CD4-positive, alpha-beta T cell (primary cell): ENCODE measurements at places on chromosomes 6 and 20.

GRCh38 chr6:105986998-105987397 is 99.1 kb upstream of the PRDM1 start:
- DNase-seq = no peak

- no peak for DNase-seq
These were observed 101.4 kb downstream of the PACRG start for GRCh38 chr6:162829013-162829742.

- no peak for DNase-seq
These were observed 36.4 kb downstream of the HLA-DPB1 start for GRCh38 chr6:33112148-33112547.

- DNase-seq = no peak
These were observed 127.4 kb upstream of the GRIK2 start for GRCh38 chr6:101266063-101266462.

DNA sequence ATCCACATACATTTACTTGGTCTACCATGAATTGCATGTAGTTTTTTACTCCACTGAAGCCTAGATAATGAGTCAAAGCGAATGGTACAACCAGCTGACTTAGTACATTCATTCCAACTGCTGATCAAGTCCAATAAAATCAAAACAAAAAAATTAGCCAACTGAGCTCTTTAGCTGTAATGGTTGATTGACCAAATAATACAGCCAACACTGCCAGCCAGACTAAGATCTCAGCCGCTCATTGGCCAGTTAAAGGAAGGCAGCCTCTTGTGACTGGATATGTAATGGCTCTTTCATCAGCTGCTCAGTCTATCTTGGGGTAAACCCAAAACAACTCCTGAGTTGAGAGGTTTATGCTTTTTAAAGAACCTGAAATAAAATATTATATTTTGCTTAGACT is 204.3 kb upstream of the RSPO3 start:
- DNase-seq = no peak

- DNase-seq = no peak
These were observed 12.3 kb downstream of the DYNLT2 start for GRCh38 chr6:169738976-169739529.

- no peak for DNase-seq
These were observed 2.4 kb upstream of the GNMT start for GRCh38 chr6:42958125-42958524.

DNA sequence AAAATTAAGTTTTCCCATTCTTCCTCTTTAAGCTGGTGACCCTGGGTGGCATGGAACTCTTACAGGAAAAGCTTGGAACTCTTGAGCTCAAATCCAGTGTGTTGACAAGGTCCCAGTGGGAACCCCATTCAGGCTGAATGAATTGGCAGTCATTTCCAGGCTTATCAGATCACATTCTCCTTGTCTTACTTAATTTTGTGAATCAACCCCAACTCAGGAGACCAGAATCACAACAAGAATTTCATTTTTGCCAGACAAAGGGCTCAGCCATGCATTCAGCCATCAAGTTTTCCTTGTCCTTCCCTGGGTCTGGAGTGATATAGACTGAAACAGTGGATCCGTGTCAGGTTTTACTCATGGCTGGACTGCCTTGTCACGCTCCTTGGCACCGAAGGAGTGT is 92.1 kb upstream of the EEF1E1 start:
- no peak for DNase-seq

- peak; percentile 8 for DNase-seq
These were observed 381 bp downstream of the MAP3K7 start for GRCh38 chr6:90586546-90586835.

DNA sequence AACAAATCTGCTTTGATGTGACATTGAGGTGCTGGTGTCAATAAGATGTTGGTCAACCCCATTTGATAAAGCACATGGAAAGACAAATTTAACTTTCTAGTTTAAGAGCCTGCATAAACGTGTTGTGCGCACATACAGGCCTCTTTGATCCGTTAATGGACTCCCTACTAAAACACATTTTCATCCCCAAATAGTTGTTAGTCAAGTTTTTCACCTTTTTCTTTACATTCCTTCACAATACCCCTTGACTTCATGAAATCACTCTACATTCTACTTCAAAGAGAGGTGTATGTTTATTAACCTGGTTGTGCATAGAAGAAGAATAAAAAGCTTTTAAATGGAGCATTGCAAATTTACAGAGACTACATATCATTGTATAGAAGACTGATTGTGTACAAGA is 180.3 kb downstream of the HDGFL1 start:
- no peak for DNase-seq

DNA sequence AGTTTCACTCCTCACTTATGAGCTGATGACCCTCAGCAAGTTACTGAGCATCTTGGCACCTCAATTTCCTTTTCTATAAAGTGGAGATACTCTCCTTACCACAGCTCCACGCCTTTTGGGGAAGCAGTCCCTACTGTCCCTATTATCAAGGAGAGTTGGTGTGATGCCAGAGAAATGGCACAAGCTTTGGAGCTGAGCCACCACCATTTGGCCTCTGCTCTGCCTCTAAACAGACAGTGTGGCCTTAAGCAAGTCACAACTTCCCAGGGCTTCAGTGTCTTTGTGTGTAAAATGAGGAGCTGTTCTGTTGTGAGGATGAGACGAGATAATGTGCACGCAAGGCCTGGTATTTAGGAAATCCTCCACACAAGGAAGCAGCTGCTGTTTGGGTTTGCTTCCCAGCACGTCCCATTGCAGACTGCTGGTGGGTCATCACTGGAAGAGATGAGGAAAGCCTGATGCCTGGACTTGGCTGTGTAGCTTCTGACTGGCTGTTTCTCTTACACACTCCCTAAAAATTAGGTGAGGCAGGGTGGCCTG is 18.5 kb downstream of the NSFL1C start:
- DNase-seq = no peak

GRCh38 chr20:24033151-24033550 is 44.6 kb upstream of the GGTLC1 start:
- no peak for DNase-seq

- DNase-seq = no peak
These were observed 140.8 kb downstream of the SLC16A10 start for GRCh38 chr6:111228094-111228493.

GRCh38 chr20:444862-445426 is 17.4 kb downstream of the TBC1D20 start:
- DNase-seq = no peak

DNA sequence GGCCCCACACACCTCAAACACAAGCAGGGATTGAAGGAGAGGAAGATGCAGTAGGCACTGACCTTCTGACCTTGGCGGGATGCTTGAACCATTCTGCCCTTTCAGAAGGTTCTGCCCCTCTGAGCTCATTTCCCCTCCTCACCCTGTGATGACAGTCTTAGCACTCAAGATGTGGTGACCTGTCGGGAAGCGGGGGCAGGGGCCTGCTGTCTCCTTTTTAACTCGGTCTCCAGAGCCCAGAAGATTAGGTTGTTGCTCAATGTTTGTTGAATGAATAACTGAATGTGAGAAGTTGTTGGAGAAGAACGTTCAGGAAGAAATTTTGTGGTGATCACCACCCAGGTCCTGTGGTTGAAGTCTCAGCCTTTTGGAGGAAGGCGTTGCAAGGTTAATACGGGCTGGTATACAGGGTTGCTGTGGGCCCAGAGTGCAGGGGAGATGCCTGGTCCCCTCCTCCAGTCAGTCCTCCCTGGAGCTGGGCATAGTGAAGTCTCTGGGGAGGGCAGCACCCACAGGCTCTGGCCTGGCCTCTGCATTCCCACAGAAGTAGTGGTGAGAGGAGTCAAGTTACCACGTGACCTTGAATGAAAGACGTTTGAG is 49.7 kb upstream of the FUCA2 start:
- DNase-seq = no peak

- DNase-seq = no peak
These were observed 110.0 kb downstream of the PPP1R14C start for GRCh38 chr6:150252714-150253444.

- DNase-seq = no peak
These were observed 258.0 kb downstream of the PHACTR1 start for GRCh38 chr6:12974551-12974950.

- DNase-seq = no peak
These were observed 6.8 kb downstream of the TMEM63B start for GRCh38 chr6:44133981-44134711.

DNA sequence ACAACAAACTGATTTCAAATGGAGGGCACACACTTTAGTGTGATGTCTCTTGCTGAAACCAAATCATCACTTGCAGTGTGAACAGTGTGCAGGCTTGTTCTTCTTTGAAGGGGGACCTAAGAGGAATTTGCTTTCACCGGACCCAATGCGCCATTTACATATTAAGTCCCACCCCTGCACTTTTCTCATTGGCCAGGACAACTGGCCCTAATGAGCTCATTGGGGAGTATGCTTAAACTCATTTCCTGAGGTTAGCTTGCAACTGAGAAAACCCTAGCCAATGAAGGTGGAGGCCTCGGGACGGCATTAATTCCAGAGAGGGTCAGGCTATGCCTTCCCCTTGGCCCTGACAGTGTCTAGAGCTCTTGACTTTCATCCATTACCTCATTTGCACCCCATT is 58.7 kb downstream of the VEGFA start:
- no peak for DNase-seq

DNA sequence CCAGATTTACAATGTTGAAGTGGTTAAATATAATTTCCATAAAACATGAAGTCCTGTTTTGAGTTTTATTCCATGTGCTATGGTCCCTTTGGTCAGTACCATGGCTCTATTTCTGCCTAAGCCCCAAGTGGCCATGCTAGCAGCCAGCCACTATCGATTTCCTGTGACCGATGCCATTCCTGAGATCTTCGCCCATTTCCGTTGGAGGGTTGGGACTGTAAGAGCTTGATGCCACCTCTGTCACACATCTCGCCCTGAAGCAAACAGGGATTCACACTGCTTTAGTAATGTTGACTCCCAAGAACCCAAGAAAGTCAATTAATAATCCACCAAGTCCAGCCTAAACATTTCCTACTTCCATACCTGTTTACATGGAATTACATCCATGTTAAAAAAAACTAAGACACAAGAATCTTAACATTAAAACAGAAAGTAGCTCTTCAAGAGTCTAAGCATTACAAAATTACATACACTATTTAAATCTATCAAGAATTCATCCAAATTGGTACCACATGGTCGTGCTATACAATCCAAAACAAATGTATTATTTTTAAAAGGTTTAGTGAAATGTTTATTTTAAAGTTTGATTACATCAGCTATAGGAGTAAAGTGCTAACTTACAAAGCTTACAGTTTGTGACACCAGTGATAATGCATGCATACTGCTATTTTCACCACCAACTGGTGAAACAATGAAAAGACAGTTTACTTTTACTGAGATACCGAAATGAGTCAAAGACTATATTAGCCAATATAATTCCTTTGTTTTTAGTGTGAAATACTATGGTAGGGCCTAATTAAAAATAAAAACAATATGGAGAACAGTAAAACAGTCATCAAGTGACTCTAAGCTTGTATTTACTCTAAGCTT is 2.5 kb downstream of the RBM39 start:
- peak; percentile 64 for DNase-seq

DNA sequence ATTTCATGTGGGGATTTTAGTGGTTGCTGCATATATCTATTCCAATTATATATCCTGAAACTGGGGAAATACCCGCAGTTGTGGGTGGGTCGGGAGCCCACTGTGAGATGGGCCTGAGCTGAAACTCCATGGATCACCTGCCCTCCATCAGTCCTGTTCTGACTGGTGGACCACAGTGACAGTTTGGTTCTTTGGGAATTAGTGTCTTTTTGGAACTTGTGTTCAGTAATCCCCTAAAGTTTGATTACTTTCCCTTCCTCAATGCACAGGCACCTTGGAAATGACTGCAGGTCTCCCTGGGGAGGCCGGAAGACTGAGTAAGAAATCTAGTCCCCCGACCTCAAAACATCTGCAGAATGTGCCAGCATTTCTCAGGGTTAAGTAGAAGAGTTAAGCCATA is 11.3 kb downstream of the STK35 start:
- DNase-seq = no peak
